Activated T-helper 1 cell treated with Interleukin-2 at 50 U/mL for 16 hours (primary cell): ENCODE measurements at places on chromosomes 2 and 18.

DNA sequence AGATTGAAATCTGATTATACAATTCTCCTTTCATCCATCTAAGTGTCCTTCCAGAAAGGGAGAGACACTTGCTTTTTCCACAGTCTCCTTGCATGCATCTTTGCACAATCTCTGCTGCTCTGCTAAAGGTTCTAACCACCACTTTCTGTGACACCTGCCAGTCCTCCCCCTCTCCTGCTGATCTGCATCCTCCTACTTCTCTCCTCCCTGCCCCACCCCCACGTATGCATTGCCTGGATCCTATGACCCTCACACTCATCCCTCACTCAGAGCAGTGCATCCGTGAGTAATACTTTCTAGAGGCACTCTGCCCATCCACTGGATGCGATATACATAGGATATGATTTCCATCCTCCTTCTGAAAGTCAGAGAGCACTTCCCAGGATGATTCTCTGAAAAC is 27.7 kb upstream of the TRAPPC8 start:
- DNase-seq = no peak

DNA sequence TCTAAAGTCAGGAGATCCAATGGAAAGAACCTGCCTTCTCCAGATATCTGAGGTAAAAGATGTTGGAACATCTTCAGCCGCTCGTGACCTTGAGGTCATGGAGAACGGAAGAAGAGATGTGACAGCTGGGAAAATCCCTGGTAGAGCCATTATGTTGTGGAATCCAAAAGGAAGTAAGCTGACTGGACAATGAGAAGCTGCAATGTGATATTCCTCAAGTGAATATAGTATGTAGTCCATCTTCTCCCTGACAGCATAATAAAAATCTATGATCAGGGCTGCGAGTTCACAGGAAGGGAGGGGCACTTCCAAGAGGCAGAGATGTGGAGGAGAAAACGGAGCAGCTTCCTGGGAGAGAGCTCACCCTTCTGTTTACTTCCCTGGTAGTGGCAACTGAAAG is 201.0 kb upstream of the SP5 start:
- no peak for DNase-seq

DNA sequence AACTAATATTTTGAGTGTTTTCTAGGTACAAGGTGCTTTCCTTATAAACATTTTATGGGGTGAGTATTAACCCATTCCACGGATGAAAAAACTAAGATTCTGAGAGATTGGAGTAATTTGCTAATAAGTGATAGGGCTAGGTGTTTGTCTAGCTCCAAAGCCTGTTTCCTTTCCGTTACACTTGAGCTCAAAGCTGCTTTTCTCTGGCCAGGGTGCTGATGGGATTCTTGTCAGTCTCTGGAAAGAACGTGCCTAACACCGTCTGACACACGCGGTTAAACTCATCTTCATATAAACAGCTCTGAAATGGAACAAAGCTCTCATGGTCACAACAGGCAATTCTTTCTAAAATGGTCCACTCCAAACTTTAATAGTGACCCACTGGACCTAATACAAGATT is 2.0 kb upstream of the ANKRD29 start:
- DNase-seq = no peak

DNA sequence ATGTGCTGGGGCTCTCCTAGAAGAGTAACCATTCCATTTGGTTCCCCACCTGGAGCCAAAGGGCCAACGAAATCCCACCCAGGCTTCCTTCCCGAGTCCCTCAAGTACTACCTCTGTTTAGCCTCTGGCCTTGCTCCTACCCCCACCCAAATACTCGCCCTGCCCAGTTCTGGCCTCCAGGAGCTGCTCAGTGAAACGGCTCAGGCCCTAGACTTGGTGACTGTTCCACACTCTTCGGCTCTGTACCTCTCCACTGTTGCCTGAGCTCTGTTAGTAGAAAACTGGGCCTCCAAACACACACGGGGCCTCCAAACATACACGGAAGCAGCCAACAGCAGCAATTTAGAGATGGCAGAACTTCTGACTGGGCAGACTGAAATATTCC is 4.2 kb downstream of the OTX1 start:
- no peak for DNase-seq

- DNase-seq = no peak
Observed at GRCh38 chr18:35861367-35862118, 110.9 kb upstream of the RMP24 start.

GRCh38 chr2:10434886-10435819 is 13.0 kb downstream of the ODC1 start:
- peak; percentile 49 for DNase-seq

DNA sequence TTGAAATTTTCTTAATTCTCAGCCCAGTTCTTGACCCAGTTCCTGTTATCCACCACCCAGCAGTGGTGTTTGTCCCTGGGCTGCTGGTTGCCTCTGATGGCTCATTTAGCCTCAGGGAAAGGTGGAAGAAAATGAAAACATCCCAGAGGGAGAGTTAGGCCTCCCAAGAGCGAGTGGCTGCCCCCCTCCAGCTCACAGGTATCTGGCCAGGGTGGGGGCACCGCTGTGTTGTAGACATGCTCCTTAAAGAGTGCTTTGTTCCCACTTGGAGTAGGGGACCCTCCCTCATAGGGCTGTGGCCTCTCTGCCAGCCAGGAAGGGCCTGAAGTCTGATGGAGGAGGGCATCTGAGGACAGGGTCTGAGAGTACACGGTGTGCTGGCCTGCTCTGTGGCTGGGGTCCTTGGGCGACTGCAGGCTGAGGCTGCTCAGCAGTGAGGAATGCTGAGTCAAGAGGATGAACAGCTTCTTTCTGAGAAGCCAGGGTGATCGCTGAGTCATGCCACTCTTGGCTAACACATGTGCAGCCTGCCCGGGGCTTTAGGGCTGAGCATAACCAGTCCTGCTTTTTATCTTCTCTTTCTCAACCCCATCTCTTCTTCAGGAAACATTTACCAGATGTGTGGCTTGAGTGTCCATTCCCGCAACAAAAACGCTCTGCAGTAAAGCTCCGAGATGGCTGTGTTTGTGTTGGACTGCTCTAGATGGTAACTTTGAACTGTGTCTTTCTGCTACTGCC is 72.3 kb downstream of the IL1R2 start:
- DNase-seq = no peak

GRCh38 chr18:23365602-23366001 is 87.5 kb upstream of the RIOK3 start:
- DNase-seq = no peak

- no peak for DNase-seq
Observed at GRCh38 chr18:54557958-54558357, 33.1 kb upstream of the DYNAP start.

GRCh38 chr2:37436323-37436722 is 91.9 kb downstream of the QPCT start:
- no peak for DNase-seq

- no peak for DNase-seq
Observed at GRCh38 chr2:35495182-35495581, 860.4 kb upstream of the CRIM1 start.

- no peak for DNase-seq
Observed at GRCh38 chr18:34738175-34738894, 28.2 kb downstream of the DTNA start.

- DNase-seq = no peak
Observed at GRCh38 chr2:227509824-227510619, 38.1 kb downstream of the AGFG1 start.

DNA sequence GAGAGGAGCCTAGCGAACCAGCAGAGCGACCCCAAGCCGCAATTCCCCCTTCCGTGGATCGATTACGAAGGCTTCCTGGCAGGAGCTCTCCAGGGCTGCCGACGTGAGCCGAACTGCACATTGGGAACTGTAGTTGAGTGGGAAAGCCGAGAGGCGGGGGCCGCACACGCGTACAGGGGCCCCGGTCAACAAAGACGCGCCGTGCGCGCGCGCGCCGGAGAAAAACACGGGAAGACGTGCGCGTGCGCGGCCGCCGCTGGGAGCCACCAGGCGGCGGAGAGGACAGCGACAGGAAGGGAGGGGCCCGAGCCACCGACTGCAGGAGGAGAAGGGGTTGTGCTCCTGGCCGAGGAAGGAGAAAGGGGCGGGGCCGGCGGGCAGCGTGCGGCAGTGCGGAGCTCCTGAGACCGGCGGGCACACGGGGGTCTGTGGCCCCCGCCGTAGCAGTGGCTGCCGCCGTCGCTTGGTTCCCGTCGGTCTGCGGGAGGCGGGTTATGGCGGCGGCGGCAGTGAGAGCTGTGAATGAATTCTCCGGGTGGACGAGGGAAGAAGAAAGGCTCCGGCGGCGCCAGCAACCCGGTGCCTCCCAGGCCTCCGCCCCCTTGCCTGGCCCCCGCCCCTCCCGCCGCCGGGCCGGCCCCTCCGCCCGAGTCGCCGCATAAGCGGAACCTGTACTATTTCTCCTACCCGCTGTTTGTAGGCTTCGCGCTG is at the start of gene SPAST:
SPAST (plus strand) TSS at position 247 of the 711 bp plus-strand sequence; CDS start at position 523, 276 bp downstream.
- DNase-seq = peak; percentile 97

DNA sequence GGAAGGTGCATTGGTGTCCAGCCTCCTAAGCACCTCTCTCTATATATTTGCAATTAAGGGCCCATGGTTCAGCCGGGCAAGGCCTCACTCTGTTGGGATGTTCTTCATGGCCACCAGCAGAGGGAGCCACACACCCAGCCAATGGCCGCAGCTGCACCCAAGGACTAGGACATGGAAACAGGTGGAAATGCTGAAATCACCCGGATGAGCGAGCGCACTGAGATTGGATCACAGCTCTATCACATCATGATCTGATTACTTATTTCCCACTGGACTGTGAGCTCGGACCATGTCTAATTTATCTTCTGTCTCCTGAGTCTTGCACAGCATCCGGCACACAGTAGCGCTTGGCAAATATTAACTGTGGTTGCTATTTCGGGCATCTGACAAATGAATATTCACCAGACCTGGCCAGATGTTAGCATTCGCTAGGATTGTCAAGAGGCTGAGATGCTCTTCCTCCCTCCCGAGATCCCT is 31.2 kb downstream of the KIF3C start:
- peak; percentile 48 for DNase-seq

DNA sequence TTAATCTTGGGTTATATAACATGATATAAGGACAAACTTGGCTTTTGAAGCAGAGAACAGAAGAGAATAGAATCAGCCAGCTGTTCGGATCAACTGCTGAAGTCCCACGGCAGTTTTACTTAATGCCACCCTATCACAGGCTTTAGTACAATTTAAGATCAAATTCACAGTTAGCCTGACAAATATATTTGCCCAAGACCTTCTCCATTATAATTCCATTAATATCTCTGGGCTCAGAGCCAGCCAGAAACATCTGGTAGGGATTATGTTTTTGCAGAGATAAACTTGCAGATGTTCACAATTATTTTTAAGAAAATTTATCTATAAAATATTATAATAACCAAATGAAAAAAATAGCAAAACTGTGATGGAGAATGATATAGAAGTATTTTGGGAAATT is 381.4 kb downstream of the RAD51AP2 start:
- DNase-seq = no peak

DNA sequence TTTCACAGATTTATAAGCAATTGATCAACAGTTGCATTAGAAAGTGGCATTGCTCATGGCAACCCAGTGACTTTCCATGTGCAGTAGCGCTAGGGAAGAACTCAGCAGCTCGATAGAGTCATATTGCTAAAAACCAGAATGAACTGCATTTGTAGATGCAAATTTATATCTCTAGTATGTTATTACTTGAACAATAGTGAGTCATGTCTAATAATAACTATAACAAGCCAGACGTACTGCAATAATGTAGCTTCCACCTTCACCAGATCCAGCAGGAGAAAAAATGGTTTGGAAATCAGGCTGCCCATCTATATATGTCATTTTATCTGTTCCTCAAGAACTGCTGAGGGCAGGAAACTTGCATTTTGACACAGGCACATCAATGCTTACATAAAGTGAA is 66.5 kb upstream of the FIGN start:
- DNase-seq = no peak

DNA sequence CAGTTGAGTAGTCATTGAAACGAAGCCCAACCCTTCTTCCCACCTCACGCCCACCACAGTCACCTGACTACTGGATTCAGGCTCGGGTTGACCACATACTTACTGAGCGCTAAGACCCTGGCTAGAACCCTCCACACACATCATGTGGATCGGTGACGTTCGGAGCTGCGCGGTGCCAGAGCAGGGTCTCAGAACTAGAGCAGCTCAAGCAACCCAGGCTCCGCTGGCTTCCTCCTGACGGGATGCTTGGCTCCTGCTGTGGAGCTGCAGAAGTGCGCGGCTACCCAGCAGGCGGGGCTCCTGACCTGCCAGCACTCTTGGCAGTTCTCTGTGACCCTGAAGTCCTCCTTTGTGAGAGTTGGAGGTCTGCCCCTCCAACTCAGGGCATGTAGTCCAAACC is 90.6 kb upstream of the MBOAT2 start:
- no peak for DNase-seq

DNA sequence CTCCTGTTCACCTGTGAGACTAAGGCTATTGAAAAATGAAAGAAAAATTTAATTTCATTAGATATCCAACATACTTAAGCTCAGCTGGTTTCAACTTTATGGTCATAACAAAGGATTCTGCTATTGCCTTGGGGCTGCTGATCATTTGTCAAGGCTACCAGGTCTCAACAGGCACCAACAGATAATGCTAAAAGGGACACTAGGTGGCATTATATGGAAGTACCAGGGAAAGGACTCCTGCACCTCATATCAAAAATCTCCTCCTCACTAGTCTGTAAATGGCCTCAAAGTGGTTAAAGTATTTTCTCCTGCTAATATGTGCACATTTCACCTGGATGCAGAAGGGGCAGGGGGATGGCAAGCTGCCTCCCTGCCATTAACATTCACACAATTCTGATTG is 167.9 kb upstream of the REG3A start:
- no peak for DNase-seq
